Vein endothelial cell (primary cell): ENCODE measurements at places on chromosomes 13 and 19. TPM values are rescaled to one million over a fixed set of nuclear protein-coding genes. Genes with fewer than 3 reads are reported as not detected.

The CRTC1 gene
- total RNA-seq, result 2.1 and 3.6 TPM in 2 replicates

The USHBP1 gene
- total RNA-seq, result 22.8 and 28.7 TPM in 2 replicates

The ZFR2 gene
- total RNA-seq, result not detected in 2 replicates

The ZNF726 gene
- total RNA-seq, result 1.6 and 3.6 TPM in 2 replicates

The POU2F2 gene
- 1.3 and 1.5 TPM in 2 replicates for total RNA-seq

The SHD gene
- total RNA-seq, result not detected in 2 replicates

The CHMP2A gene
- total RNA-seq, result 74.3 and 84.6 TPM in 2 replicates

The FFAR2 gene
- not detected in 2 replicates for total RNA-seq

The GSK3A gene
- 30.1 and 34.4 TPM in 2 replicates for total RNA-seq

The ZNF850 gene
- 4.9 and 6.5 TPM in 2 replicates for total RNA-seq

The CYSLTR2 gene
- total RNA-seq, result 0.10 and 0.33 TPM in 2 replicates

The BABAM1 gene
- 103 and 107 TPM in 2 replicates for total RNA-seq

The LRG1 gene
- 0.65 and 0.86 TPM in 2 replicates for total RNA-seq

The SCEL gene
- not detected in 2 replicates for total RNA-seq
